ENCODE measurements at places on chromosomes 11 and 22.

DNA sequence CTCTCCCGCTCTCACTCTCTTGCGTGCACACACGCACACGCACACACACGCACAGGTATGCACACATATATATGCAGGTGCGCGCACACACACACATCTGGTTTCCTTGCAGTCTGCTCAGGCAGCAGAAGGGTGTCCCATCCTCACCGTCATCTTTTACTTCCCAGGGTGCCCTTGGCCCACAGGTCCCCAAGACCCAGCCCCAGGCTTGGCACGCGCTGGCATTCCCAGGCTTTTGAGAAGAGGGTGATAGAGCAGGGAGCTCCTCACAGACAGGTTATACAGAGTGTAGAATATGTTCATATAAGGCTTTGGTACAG, 52.0 kb upstream of the SPATA19 start:
- no peak for DNase-seq

- DNase-seq, result no peak
These were observed 132.1 kb upstream of the PAX6 start for GRCh38 chr11:31943056-31943780.

DNA sequence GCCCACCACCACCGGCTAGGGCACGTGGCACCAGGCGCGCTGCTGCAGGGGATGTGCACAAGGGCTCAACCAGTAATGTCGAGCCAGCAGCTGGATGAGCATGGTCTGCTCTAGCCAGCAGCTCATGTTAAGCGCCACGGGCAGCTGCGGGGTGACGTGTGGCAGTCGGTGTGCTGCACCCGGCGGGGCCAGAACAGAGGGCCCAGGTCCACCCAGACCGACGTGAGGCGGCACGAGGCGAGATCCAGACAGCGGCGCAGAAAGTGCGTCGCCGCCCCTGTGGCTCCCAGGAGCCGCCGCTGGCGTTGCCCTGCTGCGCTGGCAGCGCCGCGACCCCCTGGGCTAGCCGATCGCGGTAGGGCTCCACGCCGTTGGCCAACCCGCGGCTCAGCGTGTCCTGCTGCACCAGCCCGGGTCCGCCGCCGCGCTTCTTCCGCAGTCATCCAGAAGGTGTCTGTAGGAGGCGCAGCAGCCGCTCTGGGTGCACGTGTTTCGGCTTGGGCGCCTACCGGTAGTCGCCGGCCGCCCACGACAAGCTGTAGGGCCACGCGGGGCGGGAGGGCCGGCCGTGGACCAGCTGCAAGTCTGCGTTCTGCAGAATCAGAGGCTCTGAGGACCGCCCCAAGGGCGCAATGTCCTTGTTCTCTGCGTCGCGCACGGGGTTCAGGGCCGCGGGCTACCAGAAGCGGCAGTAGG, 4.6 kb upstream of the GALR3 start:
- peak; percentile 45 for DNase-seq

GRCh38 chr11:105937331-105937730, 84.7 kb downstream of the MSANTD4 start:
- no peak for DNase-seq

DNA sequence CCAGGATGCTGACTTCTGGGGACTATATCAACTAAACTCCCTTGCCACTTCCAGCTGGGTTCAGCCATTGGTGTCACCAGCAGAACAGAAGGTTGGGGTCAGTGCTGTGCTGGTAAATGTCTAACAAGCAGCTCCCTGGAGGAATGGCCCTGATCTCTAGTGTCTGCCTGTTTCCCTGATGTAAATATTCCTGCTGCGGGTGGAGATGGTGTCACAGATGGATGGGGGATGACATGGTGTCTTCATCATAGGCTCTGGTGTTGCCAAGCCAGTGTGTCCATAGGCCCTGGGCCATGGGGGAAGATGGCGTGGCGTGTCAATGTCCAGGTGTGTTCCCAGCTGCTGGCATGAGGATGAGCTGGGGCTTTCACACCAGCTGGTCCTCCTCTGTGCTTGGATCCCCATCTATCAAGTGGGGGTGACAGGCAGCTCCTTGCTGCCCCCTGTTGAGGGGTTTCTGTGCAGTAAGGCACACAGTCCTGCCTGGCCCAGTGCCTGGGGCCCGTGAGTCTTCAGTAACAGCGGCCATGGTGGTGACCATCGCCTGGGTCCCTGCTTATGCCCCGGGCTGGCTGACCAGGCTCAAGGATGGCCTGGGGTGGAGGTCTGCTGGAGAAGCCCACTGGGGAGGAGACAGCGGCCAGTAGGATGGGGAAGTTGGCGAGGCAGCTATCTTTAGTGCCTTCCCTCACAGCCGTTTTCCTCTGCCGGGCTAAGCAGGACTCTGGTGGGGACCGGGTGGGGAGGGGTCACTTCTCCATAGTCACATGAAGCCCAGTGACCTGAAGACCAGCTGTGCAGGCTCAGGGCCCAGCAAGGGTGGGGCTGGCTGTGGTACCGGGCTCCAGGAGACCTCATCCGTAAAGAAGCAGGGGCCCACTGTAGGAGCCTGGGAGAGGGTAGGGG, 12.7 kb downstream of the RPL3 start:
- no peak for DNase-seq

- no peak for DNase-seq
These were observed 6.2 kb upstream of the PIM3 start for GRCh38 chr22:49954354-49954753.

DNA sequence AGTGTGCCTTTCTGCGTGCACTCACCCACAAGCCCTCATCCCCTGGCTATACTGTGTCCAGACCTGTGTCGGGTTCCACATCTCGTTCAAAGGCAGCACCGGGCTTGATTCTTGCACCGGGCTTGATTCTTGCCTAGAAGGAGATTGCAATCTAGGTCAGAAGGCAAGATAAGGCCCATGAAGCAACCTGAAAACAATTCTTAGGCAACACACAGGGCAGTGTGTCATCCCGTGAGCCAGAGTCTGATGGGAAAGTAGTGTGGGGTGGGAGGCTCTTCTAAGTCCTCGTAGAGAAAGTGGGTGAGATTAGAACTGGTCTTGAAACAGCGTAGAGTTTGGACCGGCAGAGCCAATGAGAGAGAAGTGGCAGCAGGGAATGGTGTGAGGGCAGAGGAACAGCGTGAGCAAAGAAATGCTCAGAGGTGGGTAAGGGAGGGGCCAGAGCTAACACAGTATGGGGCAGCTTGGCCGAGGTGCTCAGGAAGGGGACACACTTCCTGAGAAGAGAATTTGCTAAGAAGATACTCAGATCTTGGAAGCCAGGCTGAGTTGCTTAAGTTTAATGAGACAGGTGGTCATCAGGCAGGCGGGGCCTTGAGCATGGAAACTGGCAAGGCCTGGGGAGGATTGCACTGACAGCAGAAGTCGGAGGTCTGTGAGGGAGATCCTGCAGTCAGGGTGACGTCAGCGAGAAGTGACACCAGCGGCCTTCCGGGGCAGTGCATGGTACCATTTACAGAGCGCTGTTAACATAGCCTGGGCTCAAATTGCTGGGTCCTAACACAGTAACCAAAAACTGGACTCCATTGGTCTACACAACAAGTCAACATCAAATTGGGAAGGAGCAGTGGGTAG, 40.7 kb upstream of the DKK3 start:
- no peak for DNase-seq
